ENCODE measurements at places on chromosomes 16 and 17.

- DNase-seq: no peak
Measured at GRCh38 chr17:39134878-39135277, 16.6 kb downstream of the PLXDC1 start.

- no peak for DNase-seq
Measured at GRCh38 chr17:45818041-45818440, 26.6 kb upstream of the SPPL2C start.

DNA sequence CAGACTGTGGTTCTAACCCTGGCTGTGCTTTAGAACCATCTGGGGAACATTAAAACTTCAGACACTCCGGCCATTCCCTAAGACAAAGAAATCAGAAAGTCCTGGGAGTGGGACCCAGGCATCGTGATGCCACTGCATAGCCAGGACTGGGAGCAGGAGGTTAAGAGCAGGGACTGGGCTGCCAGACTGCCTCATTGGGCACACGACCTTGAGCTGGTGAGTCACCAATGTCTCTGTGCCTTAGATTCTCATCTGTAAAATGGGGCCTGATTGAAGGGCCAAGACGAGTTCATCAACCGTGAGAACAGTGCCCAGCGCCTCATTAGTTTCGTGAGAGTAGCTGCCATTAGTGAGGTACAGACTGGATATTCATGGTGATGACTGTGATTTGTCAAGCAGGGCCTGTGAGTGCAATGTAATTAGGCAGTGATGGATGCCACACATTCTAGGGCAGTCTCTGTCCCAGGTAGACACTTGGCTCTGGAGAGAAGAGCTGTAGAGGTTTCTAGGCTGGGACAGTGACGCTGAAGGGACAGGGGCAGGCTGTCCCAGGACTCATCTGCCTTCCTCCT is 196.8 kb downstream of the NTN1 start:
- DNase-seq: no peak

- no peak for DNase-seq
Measured at GRCh38 chr16:8199390-8199789, 390.9 kb downstream of the TMEM114 start.

DNA sequence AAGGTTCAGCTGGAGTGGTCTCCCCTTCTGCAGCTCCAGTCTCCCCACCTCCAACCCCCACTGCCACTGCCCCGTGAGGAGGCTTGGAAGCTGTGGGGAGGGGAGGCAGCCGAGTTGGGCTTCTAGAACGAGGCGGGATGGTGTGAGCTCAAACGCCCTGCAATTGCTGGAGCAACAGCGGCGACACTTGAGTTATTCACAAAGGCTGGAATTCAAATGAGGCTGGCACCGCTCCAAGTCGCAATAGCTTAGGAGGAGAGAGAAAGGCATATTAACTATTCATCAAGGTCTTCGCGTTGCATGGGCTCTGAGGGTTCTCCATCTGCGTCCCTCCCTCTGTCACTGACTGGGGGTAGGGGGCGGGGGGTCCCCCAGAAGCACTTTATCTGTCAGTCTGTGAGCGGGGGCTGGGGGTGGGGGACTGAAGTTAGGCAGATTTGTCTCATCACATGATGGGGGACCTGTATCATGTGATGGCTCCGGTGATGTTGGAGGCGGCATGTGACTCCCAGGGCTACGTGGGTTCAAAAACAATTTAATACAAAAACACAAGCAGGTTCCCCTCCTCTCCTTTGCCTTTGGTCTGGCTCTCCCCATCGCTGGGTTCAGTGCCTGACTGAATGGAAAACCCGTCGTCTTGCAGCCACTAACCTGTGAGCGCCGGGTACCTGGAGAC is 70.5 kb downstream of the RBBP6 start:
- DNase-seq: no peak

- no peak for DNase-seq
Measured at GRCh38 chr17:6413065-6413464, 21.9 kb downstream of the AIPL1 start.

DNA sequence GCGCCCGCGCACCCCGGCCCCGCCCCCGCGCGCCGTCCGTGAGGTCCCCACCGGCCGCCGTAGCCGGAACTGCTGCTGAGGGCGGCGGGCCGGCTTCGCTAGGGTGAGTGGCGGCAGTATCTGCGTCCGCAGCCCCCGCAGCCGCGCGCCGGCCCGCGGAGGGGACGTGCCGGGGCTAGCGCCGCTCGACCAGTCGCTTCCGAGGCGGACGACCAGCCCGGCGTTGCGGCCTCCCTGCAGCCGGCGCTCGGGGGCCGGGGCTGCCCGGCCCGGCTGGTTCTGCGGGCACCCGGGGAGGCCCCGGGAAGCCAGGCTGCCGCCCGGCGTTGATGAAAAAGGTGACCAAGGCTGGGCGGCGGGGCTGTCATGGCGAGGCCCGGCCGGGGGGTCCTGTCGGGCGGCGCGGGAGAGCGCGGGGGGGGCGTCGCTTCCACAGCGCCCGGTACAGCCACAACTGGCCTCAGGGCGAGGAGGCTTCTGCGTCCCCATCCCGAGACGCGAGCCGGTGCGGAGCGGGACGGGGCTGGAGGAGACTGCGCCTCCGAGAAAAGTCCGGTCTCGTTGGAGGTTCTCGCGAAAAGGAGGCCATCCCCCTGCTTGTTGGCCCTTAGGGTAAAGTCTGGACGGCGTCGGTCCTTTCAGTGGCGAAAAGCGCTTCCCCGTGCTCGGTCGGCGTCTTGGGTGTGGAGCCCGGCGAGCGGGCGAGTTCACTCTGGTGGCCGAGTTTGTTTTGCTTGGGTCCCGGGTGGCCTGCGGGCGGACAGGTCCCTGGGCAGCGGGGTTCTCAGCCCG is at the start of gene CRAMP1:
Gene CRAMP1, plus strand, starts transcription at position 41 of the 792 bp plus-strand sequence. CDS start 2,280 bp downstream, outside the sequence.
- DNase-seq: peak; percentile 17

- DNase-seq: no peak
Measured at GRCh38 chr17:77234695-77235094, 93.9 kb downstream of the SEC14L1 start.

GRCh38 chr16:53007095-53007494 is 45.6 kb downstream of the CHD9NB start:
- no peak for DNase-seq

DNA sequence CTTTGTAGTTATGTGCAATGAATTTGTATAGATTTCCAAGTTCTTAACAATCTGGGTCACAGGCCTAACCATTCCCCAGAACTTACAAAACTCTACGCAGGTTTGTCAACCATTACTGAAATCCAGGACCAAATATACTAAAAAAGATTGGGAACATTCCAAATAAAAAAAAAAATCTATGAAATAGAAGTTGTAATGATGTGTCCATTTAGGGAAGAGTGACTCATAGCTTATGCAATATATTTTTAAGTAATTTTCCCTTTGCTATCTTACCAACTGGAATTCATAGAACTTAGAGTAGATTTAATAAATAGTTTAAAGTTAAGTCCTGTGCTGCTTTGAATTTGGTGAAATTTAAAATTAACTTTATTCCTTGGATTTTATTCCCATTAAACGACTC is 393.2 kb downstream of the PMP22 start:
- no peak for DNase-seq

GRCh38 chr17:61393904-61394629 is 5.6 kb upstream of the TBX2 start:
- no peak for DNase-seq

- no peak for DNase-seq
Measured at GRCh38 chr16:2924901-2925755, 13.4 kb downstream of the FLYWCH1 start.

DNA sequence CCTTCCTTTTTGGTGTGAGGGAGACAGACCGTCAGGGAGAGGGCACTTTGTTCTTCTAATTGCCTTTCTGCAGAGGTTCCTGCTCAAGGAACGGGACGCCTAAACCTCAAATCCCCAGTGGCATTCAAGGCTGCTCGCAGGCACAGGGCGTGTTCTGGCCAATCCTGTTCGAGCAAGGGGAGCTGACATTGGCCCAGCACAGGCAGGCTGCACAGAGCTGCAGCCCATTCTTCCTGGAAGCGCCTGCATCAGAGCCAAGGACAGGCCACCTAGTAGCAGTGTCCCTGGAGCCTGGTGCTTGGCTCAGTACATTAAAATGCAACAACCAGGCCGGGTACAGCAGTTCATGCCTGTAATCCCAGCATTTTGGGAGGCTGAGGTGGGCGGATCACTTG is 72.2 kb upstream of the CREBBP start:
- DNase-seq: peak; percentile 20

GRCh38 chr17:82008258-82008940 is 14.3 kb downstream of the CENPX start:
- DNase-seq: no peak

GRCh38 chr17:73394512-73395450 is 83.0 kb upstream of the CDC42EP4 start:
- no peak for DNase-seq

DNA sequence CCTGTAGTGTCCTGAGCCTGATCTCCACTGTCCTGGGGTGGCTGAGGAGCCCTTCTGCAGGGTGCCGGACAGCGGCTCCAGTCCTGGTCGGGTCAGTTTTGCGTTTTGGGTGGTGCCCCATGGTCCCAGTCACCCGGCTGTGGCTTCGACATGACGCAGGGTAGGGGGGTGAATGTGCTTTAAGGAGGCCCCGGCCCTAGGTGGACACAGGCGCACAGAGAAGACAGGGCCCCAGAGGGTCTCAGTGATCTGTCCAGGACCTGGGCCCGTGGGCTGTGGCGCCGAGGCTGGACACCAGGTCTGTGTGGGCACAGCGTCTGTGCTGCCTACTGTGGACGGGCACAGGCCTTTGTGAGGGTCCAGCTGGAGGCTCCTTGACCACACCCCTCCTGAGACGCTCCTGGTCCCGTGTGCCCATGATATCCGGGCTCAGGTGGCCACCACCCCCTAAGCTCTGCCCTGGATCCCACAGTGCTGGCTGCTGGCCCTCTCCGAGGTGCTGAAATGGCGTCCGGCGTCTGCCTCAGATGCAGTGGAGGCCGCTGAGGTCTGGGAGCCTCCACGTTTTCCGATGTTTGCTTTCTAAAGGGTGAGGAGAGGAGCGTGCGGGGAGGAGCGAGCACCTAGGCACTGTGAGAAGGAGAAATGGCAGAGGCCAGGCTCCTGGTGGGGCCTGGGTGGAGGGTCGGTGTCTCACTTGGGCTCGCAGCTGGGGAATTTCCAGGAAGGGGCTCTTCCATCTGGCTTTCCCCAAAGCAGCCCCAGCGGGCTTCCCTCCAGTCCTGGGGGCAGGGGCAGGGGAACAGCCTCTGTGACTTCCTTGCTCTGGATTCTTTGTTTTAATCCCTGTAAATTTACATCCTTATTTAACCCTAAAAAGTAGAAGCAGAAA is 56.1 kb upstream of the ACSF3 start:
- peak; percentile 79 for DNase-seq

DNA sequence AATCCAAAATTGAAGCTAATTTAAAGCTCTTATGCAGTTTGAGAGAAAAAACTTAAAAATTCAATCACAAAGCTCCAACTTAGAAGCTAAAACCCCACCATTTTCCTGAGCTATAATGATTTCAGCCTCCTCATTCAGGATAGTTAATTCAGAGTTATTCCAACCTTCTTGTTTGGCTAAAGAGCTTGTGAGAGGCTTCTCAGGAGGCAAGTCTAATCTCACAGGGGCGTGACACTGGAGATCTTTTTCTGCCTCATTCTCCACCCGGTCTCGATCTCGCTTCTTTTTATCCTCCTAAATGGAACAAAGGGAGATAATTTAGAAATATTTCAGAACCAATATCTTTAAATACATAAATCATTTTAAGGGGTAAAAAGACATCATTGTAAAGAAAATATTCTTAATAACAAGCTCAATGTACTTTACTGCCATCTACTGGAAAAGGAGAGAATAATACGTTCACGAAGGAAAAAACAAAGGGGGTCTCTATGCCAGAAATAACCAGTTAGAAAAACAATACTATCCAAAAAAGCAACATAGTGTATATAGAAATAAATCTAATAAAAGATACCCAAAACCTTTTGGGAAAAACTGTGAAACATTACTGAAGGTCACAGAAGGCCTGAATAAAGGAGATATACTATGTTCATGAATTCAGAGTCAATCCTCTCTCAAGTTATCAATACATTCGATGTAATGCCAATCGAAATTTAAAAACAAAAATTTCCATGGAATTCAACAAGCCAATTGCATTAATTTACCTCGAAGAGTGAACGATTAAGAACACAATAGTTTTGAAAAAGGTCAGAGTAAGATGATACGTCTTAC is 13.9 kb downstream of the BRD7 start:
- DNase-seq: no peak

- no peak for DNase-seq
Measured at GRCh38 chr16:66511602-66512271, 38.2 kb downstream of the TK2 start.

- no peak for DNase-seq
Measured at GRCh38 chr17:18371455-18371854, 6.1 kb upstream of the EVPLL start.

- no peak for DNase-seq
Measured at GRCh38 chr17:6101706-6102105, 31.5 kb downstream of the WSCD1 start.

DNA sequence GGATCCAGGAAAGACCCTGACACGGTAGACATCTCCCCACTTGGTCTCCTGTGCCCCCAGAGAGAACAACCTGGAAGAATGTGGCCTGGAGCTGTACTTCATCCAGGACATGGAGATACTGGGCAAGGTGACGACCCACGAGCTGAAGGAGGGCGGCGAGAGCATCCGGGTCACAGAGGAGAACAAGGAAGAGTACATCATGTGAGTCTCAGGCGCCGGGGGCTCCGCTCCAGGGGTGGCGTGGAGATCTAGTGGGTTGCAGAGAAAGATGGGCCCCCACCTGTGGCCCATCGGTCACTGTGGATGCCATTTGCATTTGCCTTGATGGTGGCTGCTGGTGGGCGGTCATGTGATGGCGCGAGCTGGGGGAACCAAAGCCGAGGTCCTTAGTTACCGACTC is 14.9 kb upstream of the CLEC18A start:
- DNase-seq: no peak

- peak; percentile 36 for DNase-seq
Measured at GRCh38 chr17:8865811-8866210, 1.7 kb downstream of the PIK3R6 start.

GRCh38 chr16:794091-794822 is 5.8 kb downstream of the CHTF18 start:
- no peak for DNase-seq

DNA sequence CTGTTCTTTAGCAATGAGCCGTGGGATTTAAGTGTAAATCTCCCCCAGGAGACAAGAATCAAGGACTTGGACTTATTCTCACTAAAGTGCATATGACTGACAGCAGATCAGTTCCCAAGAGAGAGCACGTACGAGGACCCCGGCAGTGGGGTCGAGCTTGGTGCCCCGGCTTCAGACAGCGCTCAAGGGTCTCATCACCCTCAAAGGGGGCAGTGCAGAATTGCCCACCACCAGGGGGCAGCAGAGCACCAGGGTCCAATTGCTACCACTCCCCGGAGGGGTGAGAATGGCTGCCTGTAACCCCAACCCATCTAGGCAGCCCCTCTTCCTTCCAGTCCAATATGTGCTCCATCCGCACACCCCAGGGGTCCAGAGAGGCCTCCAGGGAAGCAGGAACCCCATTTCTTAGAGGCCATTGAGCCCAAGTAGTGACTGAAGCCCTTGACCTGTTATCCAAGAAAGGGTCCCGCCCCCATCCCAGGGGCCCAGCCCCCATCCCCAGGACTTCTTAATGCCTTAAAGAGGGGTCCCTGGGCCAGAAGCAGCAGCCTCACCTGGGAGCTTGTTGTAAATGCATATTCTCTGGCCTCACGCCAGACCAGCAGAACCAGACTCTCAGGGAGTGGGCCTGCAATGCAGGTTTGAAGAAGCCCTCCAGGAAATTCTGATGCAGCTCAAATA is 86.1 kb downstream of the ZDHHC7 start:
- DNase-seq: peak; percentile 63

- DNase-seq: no peak
Measured at GRCh38 chr16:31897283-31897682, 23.7 kb downstream of the ZNF267 start.

- DNase-seq: no peak
Measured at GRCh38 chr16:50263940-50264929, 2.1 kb upstream of the ADCY7 start.

GRCh38 chr16:57889960-57890751 is 80.8 kb downstream of the CNGB1 start:
- DNase-seq: no peak
